Sigmoid colon (tissue), 7 donors: ENCODE measurements at places on chromosomes 2 and 18. TPM values are rescaled to one million over a fixed set of nuclear protein-coding genes. Genes with fewer than 3 reads are reported as not detected.
A peak's percentile ranks its signal among the peaks of the same experiment; 100 is the strongest.

CRYGD gene
- total RNA-seq, result not detected

DNA sequence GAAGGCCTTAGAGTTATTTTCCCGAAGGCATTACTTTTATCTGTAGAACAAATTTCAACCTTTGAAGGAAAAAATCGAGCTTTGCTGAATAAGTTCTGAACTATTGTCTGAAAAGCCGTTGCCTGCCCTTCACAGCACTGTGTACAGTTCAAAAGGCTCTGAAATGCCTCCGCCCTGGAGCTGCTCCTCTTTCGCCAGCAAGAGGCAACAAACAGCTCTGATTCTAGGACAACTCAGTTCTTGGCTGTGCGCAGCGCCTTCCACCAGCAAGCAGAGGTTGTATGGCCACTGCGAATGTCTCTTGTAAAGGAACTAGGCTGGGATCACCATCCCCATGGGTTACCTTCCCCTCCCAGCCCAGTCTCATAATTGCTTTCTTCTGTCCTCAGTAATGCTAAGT, 308.5 kb downstream of the GBX2 start:
- DNase-seq, result peak; percentile 37

DNA sequence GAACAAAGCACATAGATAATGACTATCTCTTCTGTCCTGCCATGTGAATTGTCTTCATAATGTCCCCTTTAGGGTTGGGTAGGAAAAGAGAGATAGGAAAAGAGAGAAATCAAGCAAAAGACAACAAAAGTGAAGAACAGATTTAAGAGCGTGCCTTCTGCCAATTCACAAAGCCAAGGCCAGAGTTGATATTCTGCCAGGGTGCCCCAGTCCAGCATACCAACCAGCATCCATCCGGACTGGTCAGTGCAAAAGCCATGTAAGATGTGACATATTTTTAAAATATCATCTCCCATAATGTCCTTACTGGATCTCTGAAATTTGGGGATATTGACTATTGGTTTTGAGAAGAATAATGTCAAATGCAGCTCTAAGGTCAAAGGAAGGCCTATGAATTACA, 35.7 kb upstream of the KLF7 start:
- DNase-seq, result no peak

ANKRD30B gene
- total RNA-seq, result not detected

DNA sequence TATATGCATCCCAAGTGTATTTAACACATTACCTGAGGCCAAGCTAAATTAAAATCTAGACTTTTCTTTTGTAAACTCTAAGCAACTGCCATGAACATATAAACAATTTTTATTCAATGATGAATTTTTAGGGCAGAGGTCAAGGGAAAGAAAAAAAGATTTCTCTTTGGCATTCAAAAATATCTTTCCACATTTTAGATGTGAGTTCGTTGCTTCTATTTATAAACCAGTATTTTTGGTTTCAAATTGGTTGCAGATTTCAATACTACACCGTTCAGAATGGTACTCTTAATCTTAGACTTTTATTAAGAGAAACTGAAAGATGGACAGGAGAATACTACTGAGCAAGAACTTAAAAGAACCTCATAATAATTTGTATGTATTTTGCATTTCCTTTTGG, 293.6 kb upstream of the CCDC68 start:
- DNase-seq, result no peak

DNA sequence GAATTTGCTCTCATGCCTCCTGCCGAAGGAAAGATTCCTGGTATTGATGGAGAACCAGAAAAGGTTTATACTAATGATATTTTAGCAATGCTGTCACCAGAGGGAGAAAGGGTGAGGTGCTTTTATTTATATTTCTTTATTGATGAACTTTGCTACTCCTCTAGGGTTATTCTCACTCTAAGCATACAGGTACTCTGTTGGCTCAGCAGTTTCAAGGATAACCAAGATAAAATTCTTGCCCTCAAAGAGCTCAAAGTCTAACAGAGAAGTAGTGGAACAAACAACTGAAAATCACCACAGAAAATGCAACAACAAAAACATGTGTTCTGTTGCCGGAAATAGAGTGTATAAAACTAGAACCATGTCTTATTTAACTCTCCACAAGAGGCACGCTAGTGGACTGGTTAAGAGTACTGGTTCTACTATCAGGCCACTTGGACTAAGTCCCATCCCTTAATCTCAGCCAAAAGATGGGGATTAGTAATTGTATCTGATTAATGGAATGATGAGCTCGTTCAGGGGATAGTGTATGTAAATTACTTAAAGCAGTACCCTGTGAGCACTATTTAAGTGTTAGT, 103.6 kb downstream of the DNAH6 start:
- no peak for DNase-seq

NDC80 gene
- not detected for total RNA-seq

TAF1B gene
- 13.0 TPM for total RNA-seq

DNA sequence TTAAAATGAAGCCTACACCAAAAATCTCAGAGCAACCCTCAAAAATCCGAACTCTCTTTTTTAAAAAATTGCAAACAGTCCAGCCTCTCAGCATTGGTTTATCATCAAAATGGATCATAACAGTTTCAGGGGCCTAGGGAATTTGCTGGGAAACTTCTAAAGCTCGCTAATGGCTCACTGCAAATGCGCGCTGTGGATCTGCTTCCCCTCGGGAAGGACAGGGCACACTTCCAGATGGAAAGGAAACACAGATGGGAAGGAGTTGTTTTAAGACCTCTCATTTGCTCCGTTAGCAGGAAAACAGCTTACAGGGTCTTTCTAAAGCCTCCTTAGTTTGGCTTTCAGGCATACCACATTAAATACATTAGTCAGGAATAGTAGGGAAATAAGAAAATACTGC, 27.2 kb downstream of the FECH start:
- DNase-seq, result no peak

GRCh38 chr2:21642647-21643046, 518.9 kb downstream of the TDRD15 start:
- no peak for DNase-seq

DNA sequence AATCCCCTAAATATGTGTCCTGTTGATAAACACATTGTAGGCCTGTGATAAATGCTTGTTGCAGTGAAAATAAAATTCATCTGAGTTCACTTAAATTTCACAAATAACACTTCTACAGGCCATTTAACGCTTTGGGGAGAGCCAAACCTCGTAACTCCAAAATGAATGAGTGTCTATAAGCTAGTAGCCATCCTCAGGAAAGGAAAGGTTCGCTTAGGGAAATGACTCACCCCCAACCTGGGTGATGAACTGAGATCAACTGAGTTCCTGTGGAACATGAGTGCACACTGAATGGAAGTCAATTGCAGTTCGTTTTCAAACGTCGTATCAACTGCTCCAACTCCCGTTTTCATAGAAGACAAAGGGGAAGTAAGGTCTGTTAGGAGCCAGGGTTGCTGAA, 527.6 kb upstream of the ID2 start:
- no peak for DNase-seq

DNA sequence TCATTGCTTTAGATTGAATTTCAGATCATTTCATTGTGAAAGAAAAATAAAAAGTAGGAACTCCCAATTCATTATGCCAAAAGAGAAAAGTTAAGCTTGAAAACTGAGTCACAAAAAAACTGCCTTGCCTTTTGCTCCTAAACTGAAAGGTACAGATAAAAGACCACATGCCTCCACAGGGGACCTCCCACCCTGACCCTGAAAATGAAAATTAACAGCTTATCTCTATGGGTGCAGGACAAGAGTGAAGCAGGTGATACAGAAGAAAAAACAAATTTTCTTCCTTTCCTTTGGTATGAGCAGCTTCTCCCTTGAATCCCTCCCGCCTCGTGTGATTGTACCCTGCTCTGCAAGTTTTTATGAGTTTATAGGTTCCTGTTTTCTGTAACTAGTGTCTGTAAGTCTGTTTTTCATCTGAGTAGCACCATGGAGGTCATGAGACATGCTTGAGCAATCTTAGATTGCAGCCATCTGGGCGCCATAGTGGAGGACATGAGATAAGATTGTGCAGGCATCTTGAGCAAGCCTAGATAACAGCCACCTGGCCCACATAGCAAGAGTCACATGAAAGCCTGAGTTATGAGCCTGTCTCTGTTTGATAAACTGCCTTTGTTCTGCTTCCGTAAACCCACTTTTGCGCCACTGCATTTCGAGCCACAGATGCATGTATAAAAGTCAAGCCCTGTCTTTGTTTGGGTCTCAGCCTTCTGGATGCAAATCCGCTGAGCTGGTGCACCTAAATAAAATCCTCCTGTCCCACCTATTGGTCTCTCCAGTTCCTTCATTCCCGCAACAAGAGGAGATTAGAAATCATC, 56.2 kb upstream of the DYNC1I2 start:
- DNase-seq, result no peak

TRIM43 gene
- total RNA-seq, result not detected

DNA sequence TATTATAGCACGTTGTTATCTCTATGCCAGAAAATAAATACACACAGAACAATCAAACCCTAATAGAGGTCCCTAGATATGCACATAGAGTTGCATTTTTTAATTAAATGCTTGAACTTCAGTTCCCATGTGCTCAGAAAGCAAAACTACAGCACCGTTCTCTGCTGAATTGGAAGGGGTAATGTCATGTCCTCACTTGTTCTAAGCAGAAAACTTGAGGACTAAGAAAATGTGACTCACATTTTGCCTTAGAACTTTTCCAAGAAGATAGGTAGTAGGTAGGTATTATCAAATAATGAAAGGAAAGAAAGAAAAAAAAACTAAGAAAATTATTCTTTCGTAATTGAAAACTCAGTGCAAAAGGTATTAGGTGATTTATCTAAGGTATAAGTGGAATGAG, 607.3 kb downstream of the ERBB4 start:
- DNase-seq, result no peak

- DNase-seq, result no peak
Measured at GRCh38 chr2:86825693-86826381, 35.1 kb upstream of the CD8A start.

TNFAIP6 gene
- 4.1 TPM for total RNA-seq

GRCh38 chr2:149799013-149799705, 211.6 kb upstream of the MMADHC start:
- DNase-seq, result no peak

TBR1 gene
- not detected for total RNA-seq

MC2R gene
- not detected for total RNA-seq

- DNase-seq, result no peak
Measured at GRCh38 chr2:41678639-41679038, 369.2 kb upstream of the PKDCC start.

GRCh38 chr2:165837122-165837521, 43.1 kb upstream of the GALNT3 start:
- no peak for DNase-seq

GRCh38 chr2:50415392-50415791, 616.5 kb downstream of the NRXN1 start:
- no peak for DNase-seq

DNA sequence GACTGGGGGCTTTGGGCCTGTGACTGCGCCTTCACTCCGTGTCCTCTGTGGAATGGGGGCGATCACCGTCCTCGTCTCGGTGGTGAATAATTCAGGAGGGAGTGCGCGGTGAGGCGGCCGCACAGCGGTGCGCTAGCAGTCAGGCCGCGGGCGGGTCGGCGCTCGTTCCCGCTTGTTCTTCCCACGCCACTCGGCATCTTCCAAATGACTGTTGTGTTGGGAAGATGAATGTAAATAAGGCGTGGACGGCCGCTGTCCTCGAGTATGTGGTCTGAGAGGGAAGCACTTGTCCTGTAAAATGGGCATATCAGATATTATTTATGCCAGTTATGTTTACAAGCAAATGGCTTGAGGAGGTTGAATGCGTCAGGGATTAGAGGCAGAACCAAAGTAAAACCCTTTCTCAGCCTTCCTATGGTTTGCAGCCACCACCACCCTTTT, 608 bp upstream of the VPS4B start:
- no peak for DNase-seq

GNAL gene
- 25.1 TPM for total RNA-seq

FBLN7 gene
- total RNA-seq, result 0.95 TPM

CYP27C1 gene
- total RNA-seq, result 0.27 TPM

GRCh38 chr2:53424902-53425301, 342.7 kb upstream of the CHAC2 start:
- DNase-seq, result no peak

DNA sequence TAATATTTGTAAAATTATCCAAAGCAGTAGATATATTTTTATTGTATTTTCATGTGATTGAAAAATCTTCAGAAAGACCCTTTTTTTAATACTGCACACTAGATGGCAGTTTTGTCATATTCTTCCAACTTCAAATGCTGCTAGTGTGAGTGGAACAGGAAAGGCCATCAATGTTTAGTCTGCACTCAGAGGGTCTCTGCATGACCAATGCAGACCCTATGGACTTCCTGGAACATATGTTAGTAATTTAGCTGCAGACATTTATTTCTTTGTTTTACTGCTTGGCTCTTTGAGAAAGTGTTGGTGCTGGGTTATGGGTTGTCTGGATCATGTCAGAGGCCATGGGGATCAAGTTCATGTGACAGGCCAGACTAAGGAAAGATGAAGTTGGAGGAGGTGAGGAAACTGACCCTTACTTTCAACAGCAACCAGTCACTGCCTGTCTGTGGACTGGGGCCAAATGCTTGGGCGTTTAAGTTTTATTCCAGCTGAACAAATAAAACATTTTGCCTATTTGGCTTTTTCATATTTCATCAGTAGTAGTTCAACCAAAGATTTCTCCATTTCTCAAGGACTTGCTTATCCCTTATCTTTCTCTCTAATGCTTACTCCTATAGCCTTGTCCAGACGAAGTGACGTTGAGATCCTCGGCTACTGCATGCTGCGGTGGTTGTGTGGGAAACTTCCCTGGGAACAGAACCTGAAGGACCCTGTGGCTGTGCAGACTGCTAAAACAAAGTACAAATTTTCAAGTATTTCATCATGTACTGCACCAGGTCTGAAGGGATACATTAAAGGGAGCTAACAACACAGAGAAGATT, 84.8 kb downstream of the VRK2 start:
- no peak for DNase-seq

GRCh38 chr18:48294899-48295585, 114.1 kb downstream of the ZBTB7C start:
- DNase-seq, result no peak

- no peak for DNase-seq
Measured at GRCh38 chr2:109160714-109161440, 31.9 kb downstream of the SH3RF3 start.

DNA sequence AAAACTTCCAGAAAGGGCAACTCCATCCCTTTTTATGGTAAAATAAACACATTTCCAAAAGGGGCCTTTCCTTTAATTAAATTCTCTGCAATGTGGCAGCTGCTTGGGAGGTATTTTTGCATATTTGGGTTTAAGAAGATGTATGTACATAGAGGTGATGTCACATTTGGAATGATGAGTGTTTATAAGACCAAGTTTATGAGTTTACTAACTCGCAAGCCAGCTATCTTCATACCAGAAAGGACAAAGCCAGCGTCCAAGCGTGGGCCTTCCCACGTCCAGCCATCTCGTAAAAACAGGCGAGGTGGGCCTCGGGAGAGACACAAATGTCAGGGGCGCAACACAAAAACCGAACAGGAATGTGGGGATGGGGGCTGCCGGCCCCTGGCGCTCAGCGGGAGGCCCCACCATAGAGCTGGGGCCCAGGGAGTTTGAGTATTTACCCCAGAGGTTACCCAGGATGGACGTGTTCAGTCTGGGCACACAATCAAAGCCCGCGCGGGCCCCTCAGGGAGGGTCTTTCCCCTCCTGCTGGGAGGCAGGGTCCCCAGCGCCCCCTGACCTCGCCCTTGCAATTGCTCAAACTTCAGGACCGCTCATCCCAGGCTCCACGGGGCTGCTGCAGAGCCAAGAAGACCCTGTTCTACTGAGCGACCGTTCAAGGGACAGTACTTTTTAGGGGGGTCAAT, 137.3 kb downstream of the TWIST2 start:
- DNase-seq, result no peak

PKDCC gene
- total RNA-seq, result 106 TPM

GRCh38 chr18:54962919-54963645, 3.8 kb upstream of the CCDC68 start:
- no peak for DNase-seq
